Activated CD4-positive, alpha-beta T cell treated with anti-CD3 and anti-CD28 coated beads for 1 hour (primary cell): ENCODE measurements at places on chromosomes 12 and 14.

GRCh38 chr12:48750215-48750614, 33.7 kb upstream of the CCNT1 start:
- DNase-seq, result no peak

DNA sequence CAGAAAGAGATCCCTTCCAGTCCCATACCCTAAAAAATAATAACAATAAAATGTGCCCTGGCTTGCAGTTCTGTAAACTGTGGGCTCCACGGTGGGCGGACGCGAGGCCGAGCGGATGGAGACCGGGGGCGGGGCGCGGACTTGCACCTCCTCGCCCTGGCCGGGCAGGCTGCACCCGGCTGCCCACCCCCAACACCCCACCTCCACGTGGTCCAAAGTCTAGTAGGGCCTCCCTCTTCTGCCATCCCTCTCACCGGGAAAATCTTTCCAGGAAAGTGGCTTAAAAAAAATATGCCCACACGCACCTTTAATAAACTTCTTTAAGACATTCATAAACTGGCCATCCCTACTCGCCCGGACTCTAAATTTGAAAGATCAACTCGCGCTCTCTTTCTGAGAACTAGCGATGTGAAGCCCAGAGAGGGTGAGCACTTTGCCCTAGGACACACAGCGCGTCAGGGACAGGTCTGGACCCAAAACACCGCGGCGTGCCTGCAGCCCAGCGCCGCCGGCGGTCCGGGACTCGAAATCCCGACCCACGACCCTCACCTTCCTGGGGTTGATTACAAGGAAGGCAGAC, 1.9 kb upstream of the BCL11B start:
- no peak for DNase-seq

- DNase-seq, result no peak
Observed at GRCh38 chr14:52609445-52610044, 56.9 kb downstream of the GPR137C start.

- DNase-seq, result no peak
Observed at GRCh38 chr12:3726456-3726855, 26.5 kb downstream of the CRACR2A start.

DNA sequence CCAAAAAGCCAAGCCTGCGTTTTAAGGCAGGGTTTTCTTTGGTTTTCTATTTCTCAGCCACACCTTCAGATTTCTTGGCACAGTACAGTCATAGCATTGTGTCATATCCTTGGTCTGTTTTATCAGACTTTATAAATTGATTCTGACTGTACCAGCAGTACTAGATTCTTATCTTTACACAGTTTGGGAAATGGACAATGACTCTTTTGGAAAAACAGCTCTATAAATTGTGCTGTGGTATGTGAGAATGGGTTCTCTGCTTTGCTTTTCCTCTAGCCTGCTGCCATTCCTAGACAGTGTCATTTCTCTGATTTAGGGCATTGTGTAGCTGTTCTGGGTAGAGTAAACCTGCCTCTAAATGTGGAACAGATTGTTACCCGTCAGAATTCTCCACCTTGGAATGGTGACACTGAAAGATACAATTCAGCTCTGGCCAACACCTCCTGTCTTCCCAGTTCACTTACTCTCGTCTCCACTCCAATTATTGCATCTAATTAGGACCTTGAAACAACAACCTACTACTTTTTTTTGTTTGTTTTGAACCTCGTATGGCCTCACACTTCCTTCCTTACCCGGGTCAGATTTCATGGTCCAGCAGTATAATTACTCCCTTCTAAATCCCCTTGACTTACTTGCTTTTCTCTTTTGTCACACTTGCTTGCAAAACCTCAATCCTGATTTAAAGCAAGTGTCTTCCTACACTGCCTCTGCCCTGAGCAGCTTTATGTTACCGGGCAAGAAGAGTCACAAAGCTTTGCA, 226.3 kb downstream of the ERC1 start:
- DNase-seq, result no peak

DNA sequence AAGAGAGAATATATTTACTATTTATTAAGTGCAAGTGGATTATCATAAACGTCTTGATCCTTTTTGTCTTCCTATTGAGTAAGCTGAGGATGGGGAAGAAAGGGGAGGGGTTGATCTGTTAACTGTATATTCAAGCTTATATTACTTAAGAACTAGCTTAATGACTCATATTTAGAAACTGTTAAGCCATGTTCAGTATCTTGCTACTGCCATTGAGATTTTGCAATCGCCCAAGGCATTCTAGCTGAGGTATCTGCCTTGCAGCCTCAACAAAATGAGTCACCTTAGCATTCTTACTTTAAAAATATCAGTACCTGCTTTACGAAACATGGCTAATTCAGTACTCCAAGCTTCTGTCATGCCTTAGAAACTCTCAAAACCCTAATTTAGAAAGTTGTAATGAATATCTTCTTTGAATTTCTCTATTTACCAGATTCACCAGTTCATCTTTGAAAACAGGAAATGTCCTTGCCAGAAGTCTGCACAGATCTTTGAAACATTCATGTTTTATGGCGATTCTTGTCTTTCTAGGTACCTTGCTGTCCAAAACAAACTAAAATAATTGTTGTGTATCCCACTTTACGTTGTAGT, 76.1 kb downstream of the ALG10B start:
- no peak for DNase-seq

DNA sequence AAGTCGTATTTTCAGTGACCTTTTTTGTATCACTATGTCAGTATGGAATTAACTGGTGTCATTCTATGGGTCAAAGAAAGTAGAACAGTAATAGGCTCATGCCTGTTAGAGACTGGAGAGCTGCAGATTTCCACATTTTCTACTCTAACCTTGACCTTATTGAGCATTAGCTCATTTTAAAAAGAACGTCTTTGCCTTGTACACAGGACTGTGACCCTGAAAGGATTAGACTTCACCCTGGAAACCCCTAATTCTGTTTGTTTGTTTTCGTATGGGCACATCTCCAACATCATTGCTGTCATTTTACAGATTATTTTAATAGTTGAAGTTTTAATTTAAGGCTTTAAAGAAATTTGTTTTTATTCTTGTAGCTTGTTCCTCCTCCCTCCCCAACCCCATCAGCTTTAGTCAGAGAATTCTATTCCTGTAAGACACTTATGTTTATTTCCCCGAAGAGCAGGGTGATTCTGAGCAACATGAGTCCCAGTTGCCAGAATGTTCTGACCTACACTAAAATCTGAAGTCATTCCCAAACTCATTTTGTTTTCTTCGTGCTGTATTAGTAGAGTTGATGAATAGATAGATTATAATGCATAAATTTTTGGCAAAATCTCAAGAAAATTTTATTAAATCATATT, 451.3 kb downstream of the FOXG1 start:
- DNase-seq, result no peak

DNA sequence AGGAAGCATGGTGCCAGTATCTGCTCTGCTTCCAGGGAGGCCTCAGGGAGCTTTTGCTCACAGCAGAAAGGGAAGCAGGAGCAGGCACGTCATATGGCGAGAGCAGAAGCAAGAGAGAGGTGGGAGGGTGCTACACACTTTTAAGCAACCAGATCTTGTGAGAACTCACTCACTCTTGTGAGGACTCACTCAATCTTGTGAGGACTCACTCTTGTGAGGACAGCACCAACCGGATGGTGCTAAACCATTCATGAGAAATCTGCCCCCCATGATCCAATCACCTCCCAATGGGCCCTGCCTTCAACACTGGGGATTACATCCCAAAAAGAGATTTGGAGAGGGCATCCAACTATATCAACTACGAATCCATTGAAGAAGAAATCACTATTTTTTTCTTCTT, 34.3 kb upstream of the LMNTD1 start:
- no peak for DNase-seq

DNA sequence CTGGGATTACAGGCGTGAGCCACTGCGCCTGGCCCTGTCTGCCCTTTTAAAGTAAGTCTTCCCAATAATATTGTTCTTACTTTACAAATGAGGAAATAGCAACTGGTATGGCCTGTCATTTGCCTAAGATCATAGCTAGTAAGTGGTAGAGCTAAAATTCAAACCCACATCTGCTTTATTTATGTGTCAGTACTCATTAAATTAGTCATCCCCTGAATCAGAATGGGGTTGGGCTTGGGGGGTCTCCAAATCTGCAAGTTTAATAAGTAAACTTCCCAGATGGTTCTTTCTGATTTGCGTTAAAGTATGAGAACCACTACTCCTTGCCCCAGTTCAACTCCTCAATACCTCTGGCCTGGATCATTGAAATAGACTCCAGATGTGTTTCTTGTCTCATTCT, 96.2 kb downstream of the FAR2 start:
- DNase-seq, result no peak
